Cardiac fibroblast (primary cell): ENCODE measurements at places on chromosomes 12 and 14.
A peak's percentile ranks its signal among the peaks of the same experiment; 100 is the strongest.

GRCh38 chr12:32987512-32987911 lies 90.9 kb upstream of the PKP2 start:
- no peak for DNase-seq

DNA sequence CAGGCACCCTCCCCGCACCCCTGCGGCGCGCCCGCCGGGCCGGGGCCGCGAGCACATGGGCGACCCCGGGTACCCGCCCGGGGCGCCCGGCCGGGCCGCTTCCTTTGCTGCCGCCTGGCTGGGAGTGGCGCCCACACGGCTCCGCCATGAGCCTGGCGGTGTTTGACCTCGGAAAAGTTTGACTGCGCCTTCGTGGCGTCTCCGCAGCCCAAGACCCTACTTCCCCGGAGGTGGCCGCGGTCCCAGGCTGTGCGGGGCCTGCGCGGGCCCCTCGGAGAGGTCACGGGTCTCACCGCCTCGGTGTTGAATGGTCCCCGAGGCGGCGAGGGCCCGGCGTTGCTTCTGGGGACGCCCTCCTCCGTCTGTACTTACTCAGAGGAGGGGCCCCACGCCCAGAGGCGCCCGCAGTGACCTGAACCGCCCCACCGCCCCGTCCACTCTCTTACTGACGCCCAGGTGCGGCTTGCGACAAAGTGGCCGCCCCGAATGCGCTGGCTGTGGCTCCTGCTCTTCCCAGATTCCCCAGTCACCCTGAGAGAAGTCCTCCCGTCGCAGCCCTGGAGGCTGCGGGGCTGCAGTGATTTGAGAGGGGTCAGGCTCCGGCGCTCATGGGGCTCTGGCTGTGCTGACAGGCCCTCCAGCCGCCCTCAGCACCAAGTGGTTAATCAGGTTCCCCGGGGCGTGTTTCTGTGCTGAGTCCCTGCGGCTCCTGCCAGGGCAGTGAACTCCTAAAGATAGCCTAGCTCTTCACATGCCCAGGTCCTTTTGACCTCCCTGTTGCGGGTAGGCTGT lies 5.8 kb downstream of the KMT5A start:
- DNase-seq = peak; percentile 35

GRCh38 chr12:103881261-103881660 lies 40.2 kb upstream of the NT5DC3 start:
- DNase-seq = no peak

- no peak for DNase-seq
Observed at GRCh38 chr12:630656-631632, 32.3 kb downstream of the NINJ2 start.

- peak; percentile 20 for DNase-seq
Observed at GRCh38 chr12:90695415-90695814, 259.6 kb downstream of the CCER1 start.

- DNase-seq = no peak
Observed at GRCh38 chr12:113226696-113227568, 5.7 kb downstream of the TPCN1 start.

DNA sequence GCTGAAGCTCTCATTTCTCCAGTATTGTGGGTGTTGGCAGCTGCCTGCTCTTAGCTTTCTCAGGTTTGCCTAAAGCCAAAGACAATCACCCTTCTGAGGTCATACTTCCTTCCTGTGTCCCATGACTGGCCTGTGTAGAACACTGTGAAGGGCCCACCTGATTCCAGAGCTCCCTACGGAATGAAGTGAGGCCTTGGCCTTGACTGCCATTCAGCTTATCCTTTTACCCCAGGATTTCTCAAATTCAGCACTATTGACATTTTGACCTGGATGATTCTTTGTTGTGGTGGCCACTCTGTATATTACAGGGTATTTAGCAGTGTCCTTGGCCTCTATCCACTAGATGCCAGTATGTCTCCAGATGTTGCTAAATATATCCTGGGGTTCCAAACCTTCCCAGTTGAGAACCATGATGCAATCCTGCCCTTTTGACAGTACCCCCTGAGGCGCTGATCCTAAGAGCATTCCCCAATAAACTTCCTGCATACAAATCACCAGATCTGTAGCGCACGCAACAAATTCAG lies 112.3 kb upstream of the KRR1 start:
- DNase-seq = peak; percentile 90

DNA sequence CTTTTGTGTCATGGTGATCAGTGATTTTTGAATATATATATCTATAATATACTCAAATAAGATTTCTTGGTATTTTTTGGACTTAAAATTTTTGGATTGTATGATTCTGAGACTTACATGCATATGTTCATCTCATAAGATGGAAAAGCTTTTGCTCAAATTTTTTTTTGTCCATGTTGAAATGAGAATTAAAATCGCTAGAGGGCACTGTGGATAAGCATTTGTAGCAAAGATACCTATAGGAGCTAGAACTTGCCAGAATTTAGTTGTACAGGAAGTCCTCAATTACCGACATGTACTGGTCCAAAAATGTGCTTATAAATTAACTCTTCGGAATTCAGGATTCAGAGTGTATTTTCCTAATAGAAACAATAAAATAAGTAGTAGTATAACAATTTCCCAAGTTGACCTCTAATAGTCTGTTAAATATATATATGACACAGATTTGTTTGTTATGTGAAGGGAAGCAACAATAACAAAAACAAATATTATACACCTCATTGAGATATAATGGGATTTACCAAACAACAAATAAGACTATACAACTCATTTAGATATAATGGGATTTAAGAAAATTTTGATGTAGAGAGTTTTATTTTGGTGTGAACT lies 179.6 kb downstream of the TMEM117 start:
- peak; percentile 71 for DNase-seq

- DNase-seq = no peak
Observed at GRCh38 chr14:27845902-27846301, 920.7 kb upstream of the FOXG1 start.

- DNase-seq = peak; percentile 31
Observed at GRCh38 chr12:119835068-119835467, 42.1 kb downstream of the CIT start.

GRCh38 chr12:11576104-11576503 lies 73.4 kb upstream of the ETV6 start:
- peak; percentile 74 for DNase-seq

GRCh38 chr14:93998871-93999403 lies 1.8 kb downstream of the CCDC197 start:
- no peak for DNase-seq
